ENCODE measurements at places on chromosomes 6 and 20. TPM values are rescaled to one million over a fixed set of nuclear protein-coding genes. Genes with fewer than 3 reads are reported as not detected.

Gene DYNLT2
- 0.35 TPM for total RNA-seq

Gene EYS
- total RNA-seq, result 0.10 TPM

Gene HCK
- not detected for total RNA-seq

Gene NT5DC1
- total RNA-seq, result 8.3 TPM

Gene PSORS1C1
- 5.1 TPM for total RNA-seq

Gene KHDC1L
- not detected for total RNA-seq

Gene CRYBG1
- 16.3 TPM for total RNA-seq

Gene PHACTR3
- 1.6 TPM for total RNA-seq

Gene RRAGD
- total RNA-seq, result 4.2 TPM

Gene IRF4
- total RNA-seq, result not detected

Gene CCM2L
- 0.35 TPM for total RNA-seq

Gene ANKRD66
- not detected for total RNA-seq

Gene THBD
- total RNA-seq, result 0.99 TPM

Gene OTOR
- total RNA-seq, result not detected

Gene CRIP3
- total RNA-seq, result not detected

Gene MAP3K4
- 28.5 TPM for total RNA-seq

Gene WFDC5
- not detected for total RNA-seq

Gene KIAA0408
- total RNA-seq, result 4.4 TPM

Gene EPPIN
- not detected for total RNA-seq

Gene SOBP
- 0.35 TPM for total RNA-seq

Gene SPEF1
- total RNA-seq, result not detected

Gene CABLES2
- total RNA-seq, result not detected

Gene CNBD2
- 1.2 TPM for total RNA-seq

Gene FRK
- total RNA-seq, result 44.4 TPM

Gene CTCFL
- total RNA-seq, result not detected

All from renal cortical epithelial cell (primary cell).